ENCODE measurements at places on chromosomes 2 and 18. TPM values are rescaled to one million over a fixed set of nuclear protein-coding genes. Genes with fewer than 3 reads are reported as not detected.

Gene PLCD4
- total RNA-seq, result 0.19 TPM

DNA sequence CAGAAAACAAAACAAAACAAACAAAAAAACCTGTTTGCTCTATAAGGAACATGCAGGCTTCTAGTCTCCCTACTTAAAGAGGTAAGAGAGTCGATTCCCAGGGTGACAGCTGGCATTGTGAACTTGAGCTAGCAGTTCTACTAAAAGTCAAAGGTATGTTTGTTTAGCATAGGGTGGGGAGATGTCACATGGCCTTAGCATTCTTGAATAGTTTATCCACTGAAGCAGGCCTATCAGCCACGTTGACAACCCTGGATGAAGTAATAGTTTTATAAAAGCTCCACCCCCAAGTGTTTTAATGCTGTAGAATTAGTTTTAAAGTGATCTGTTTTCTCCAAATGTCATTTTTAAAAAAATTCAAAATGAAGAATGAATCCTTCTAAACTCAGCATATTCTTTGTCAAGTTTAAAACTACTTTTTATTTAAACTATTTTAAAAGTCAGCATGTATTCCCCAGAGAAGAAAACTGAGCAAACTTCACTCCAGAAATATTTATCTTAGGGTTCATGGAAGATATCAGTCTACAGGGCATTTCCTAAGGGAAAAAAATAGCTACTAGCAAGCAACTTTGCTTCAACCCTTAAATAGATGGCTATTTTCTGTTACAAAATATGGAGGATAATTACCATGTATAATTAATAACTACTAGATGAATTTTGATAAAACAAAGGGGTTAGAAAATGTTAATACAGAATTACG lies 1.7 kb downstream of the MYOM1 start:
- DNase-seq, result no peak

GRCh38 chr2:152012697-152013096 lies 86.1 kb downstream of the CACNB4 start:
- DNase-seq, result no peak

- peak; percentile 81 for DNase-seq
Measured at GRCh38 chr18:22558945-22559385, 141.2 kb upstream of the CTAGE1 start.

GRCh38 chr2:53216805-53217204 lies 550.8 kb upstream of the CHAC2 start:
- DNase-seq, result no peak

DNA sequence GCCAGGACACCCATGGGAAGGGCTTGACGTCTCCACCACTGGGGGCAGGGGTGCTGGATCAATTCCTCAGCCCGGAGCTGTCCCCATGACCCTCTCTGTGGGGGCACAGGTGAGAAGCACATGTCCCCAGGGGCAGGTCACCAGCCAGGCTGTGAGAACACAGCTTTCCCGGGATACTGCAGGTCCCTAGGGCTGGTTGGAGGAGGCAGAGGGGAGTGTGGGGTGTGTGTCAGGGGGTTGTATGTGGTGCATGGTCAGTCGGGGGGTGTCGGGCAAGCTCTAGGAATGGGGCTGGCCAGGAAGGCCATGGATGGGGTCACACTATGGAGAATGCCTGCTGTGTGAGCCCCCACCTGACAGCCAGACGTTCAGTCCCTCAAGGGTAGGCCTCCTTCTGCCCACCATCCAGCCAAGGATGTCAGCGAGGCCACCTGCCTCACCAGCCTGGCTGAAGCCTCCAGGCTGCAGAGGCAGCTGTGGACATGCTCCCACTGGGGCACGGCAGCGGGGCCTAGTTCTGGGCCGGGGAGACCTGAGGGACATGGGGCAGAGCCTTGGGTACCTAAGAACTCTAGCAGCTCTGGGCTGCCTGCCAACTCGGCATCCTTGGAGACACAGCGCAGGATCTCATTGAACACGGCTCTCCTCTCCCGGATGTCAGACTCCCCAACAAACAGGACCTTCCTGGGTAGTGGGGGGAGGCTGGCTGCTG lies 10.3 kb downstream of the HS1BP3 start:
- DNase-seq, result no peak

GRCh38 chr18:48932822-48933510 lies 17.8 kb downstream of the SMAD7 start:
- no peak for DNase-seq

GRCh38 chr2:98805412-98806171 lies 74.7 kb upstream of the MGAT4A start:
- DNase-seq, result no peak

Gene OSR1
- total RNA-seq, result 2.2 TPM

- no peak for DNase-seq
Measured at GRCh38 chr2:202847693-202848524, 23.7 kb downstream of the ICA1L start.

DNA sequence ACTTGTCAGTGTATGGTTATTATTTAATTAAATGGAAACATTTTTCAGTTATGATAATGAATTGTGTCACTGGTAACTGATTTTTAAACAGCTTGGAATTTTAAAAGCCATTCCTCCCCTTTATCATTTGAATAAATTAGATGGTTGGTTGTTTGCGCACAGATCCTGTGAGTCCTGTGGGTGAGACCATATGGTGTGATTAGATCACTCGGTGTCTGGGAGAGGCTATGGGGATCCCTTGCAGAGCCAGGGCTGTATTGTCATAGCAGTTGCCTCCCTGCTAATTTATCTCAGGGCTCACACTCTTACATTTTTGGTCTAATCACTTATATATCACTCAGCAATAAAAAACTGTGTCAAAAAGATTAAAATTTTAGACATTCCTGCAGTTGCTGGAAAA lies 133.5 kb downstream of the ASXL3 start:
- no peak for DNase-seq

- DNase-seq, result no peak
Measured at GRCh38 chr2:149000158-149000938, 38.2 kb upstream of the LYPD6B start.

- no peak for DNase-seq
Measured at GRCh38 chr2:215392687-215393270, 43.1 kb downstream of the FN1 start.

Gene NOL4
- total RNA-seq, result not detected

GRCh38 chr2:222120933-222121332 lies 177.9 kb downstream of the PAX3 start:
- no peak for DNase-seq

DNA sequence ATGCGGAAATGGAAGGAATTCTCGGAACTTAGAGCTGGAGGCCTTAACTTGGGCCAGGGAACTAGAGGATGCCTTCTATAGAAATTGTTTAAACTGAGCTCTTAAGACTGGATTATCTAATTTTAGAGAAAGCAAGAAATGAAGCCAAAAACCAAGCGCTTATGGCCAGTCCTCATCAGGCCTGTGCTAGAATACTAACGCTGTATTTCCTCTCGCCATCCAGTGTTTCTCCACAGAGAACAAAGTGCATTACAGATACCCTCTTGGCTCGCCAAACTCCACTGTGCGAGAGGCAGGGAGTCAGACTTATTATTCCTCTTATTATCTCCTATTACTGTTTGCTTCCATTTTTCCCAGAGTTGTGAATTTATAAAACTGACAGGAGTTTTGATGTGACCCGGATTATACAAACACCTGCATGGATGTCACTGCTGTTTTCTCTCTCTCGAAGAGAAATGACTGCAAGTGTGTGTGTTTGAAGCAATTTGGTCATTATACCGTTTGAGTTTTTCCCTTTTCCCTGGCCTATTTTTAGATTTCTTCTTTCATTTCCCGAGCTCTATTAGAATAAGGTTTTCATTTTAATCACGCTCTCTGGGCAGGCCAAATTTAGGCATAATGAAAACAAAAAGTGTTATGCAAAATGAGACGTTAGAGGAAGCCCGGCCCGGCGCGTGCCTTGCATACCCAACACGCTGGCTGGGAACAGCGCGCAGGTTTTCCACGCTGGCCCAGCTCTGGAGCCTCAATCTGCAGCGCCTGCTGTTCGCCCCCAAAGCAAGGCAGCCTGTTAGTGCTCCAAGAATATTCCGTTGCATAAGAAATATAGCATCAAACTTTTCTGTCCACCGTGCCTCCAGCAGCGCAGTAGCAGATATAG lies 103.3 kb downstream of the ALK start:
- no peak for DNase-seq

Gene TUBA4B
- total RNA-seq, result not detected

DNA sequence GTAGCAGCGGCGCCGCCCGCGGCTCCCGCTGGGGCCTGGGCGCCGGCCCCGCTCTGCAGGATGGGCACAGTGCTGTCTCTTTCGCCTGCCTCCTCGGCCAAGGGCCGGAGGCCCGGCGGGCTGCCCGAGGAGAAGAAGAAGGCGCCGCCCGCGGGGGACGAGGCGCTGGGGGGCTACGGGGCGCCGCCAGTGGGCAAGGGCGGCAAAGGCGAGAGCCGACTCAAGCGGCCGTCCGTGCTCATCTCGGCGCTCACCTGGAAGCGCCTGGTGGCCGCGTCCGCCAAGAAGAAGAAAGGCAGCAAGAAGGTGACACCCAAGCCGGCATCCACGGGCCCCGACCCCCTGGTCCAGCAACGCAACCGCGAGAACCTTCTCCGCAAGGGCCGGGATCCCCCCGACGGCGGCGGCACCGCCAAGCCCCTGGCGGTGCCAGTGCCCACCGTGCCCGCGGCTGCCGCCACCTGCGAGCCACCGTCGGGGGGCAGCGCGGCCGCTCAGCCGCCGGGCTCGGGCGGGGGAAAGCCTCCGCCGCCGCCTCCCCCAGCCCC lies 369 bp downstream of the CDK5R2 start:
- DNase-seq, result no peak

DNA sequence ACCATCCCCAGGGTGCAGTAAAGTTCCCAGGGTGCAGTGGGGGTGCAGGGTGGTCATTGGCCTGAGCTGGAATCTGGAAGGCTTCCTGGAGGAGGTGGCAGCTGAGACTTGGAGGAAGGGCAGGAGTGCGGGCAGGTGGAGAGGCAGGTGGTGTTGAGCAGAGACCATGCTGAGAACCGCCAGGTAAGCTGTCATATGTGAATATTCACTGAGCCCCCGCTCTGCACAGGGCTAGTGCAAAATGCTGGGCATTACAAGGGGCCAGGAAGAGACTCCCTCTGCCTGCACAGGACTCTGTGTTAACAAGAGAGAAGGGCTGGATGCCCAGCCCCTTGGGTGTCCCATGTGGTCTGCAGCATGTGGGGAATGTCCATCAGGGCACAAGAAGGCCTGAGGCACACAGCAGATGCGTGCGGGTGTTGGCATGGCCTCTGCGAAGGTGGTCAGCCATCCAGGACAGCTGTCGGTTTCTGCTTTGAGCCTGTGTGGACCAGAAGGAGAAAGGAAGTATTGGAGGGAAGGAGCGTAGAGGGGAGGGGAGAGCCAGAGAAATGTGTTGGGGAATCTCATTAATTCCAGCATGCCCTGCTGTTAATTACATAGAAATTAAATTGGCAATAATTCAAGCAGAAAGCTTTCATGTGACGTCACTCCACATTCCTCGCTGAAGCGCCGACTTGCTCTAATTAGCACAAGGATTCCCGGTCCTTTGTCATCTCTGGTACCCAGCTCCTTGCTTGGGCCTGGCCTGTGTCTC lies 62.8 kb upstream of the OTOS start:
- DNase-seq, result no peak

Gene TCF23
- 0.85 TPM for total RNA-seq

- no peak for DNase-seq
Measured at GRCh38 chr2:5846881-5847280, 154.7 kb downstream of the SOX11 start.

Gene CPLX4
- total RNA-seq, result not detected

Gene GPR17
- total RNA-seq, result 0.22 TPM

Gene CD8B
- total RNA-seq, result not detected

Measured in heart left ventricle (tissue), 16 donors.